ENCODE measurements at places on chromosomes 2 and 18. TPM values are rescaled to one million over a fixed set of nuclear protein-coding genes. Genes with fewer than 3 reads are reported as not detected.

- DNase-seq, result no peak
These were observed 12.5 kb upstream of the REG1B start for GRCh38 chr2:79100285-79100684.

SLC40A1 gene
- total RNA-seq, result 23.0 TPM

LYPD1 gene
- 33.9 TPM for total RNA-seq

SLC9A2 gene
- total RNA-seq, result 6.3 TPM

DNA sequence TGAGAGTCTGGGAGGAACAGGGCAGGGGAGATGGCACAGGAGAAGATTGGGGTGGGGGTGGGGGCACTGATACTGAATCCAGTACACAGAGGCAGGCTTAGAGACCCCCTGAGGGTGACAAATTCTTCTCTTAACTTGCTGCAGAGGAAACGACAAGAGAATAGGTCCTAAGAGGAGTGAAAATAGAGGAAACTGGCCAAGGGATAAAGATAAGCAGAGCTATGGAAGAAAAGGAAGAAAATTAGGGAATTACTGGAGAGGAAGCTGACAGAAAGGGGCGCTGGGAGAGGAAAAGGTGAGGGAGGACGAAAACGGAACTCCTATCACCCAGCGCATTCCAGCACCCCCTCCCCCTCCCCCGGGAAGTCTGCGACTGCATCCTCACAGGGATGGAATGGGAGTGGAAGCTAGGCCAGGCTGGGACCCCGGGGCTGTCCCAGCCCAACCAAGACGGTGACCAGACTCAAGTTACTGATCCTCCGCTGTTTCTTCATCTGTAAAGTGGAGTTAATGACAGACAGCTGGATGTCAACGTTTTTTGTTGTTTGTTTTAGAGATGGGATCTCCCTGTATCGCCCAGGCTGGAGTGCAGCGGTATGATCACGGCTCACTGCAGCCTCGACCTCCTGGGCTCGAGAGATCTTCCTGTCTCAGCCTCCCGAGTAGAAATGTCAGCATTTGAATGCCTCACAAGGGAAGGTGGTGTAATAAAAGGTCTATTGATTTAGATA lies 2.6 kb upstream of the EMX1 start:
- DNase-seq, result peak; percentile 60

Data from type B pancreatic cell (in vitro differentiated cells).